ENCODE measurements at places on chromosomes 11 and 22.
A peak's percentile ranks its signal among the peaks of the same experiment; 100 is the strongest.

- H3K27ac ChIP-seq, result no peak overlapping the region
- DNase-seq, result peak; percentile 51
- H3K36me3 ChIP-seq, result no peaks in the 10 kb centered on the region
- H3K4me1 ChIP-seq, result peaks cover 4% of the 10 kb centered on the region
Observed at GRCh38 chr11:19557720-19558140, 154.9 kb upstream of the NAV2 start.

DNA sequence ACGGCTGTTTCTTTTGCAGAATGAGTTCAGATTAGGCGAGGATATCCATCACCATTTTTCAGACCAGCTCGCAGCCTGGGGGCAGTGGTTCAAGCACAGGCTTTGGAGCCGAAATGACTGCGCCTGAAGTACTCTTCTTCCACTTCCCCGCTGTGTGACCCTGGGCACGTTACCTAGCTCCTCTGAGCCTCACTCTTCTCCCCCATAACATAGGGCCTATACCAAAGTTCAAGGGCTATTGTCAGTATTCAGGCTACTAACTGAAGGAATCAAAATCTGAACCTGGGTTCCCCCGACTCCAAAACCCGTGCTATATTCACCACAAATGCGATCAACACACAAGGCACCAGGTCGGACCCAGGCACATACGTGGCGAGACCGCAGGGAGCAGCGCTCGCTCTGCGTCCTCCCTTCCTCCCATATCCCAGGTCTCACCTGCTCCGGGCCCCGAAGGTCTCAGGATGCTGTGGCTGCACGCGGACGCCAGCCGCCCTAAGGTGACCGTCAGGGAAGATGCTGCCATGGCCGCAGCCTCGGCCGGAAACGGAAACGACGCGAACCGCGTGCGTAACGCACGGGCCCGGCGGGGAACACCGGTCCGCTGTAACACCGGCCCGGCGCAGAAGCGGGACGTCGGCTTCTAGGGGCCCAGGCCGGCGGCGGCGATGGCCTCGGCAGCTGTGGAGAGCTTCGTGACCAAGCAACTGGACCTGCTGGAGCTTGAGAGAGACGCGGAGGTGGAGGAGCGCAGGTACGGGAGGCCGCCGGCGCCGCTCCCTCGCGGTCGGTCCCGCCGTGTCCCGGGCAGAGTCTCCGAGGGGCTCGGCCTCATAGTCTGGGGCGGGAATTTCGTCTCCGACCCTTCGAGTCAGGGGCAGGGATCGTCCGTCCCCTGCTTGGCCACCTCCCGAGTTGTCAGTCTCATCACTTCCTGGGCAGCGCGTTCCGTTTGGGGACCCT, at the start of the genes IGHMBP2 and MRPL21:
Gene IGHMBP2, plus strand, starts transcription at position 604 of the 960 bp plus-strand sequence. Its CDS starts 62 bp downstream, at position 666.
Gene MRPL21, minus strand, starts transcription at position 545 of the 960 bp plus-strand sequence. Its CDS starts 22 bp downstream, at position 523.
- peaks cover 39% of the 10 kb centered on the region for H3K36me3 ChIP-seq
- no peaks in the 10 kb centered on the region for H3K27me3 ChIP-seq

DNA sequence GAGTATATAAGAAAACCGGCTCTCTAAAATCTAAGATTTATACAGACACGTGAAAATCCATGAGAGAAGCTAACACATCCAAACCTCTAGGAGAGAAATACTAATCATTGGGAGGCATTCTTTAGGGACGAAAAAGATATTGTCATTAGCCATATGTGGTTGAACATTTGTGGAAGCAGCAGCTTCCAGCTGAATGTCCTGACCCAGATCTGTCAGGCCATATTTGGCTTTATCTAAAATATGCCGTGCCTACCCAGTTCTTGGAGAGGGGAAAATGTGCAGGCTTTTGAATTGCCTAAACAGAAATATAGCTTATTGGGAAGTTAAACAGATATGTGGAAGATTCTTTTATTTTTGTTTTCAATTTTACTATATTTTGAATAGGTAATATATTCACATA, 6.4 kb downstream of the CCDC89 start:
- no peak overlapping the region for H3K27ac ChIP-seq
- H3K27me3 ChIP-seq, result no peaks in the 10 kb centered on the region
- H3K4me1 ChIP-seq, result peaks cover 7% of the 10 kb centered on the region
- DNase-seq, result no peak
- no peak overlapping the region for H3K4me3 ChIP-seq

DNA sequence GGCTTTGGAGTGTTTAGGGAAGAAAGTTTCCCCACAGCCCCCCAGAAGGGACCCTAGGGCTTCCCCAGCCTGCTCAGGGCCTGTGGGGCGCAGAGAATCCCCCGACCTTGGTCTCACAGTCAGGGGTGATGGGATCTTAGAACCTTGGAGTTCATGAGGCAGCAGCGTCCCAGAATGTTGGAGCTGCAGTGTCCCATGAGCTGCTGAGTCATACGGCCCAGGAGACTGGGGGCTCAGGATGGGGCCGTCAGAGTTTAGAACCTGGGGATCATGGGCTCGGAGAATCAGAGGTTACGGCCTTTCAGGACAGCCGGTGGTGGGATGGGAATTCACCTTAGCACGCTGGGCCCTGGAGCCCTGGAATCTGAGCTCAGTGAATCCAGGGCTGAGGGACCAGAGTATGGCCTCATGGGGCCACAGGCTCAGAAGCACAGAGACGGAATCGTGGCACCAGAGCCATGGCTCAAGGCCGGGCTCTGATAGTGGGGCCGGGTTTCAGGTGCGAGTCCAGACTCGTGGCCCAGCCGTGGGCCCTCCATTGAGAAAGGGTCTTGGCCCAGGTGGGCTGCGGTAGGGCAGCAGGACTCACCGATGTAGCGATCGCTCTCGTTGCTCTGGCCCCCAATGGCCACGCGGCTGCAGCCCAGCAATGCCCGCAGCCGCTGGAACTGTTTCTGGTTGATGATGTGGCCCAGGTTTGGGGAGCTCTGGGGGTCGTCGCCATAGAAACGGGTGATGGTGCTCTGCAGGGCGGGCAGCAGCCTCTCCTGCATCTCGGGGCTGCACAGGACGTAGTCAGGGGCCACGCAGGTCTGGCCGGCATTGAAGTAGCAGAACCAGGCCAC, 9.5 kb downstream of the ALDH3B2 start:
- DNase-seq, result no peak
- H3K36me3 ChIP-seq, result no peaks in the 10 kb centered on the region
- H3K4me1 ChIP-seq, result no peaks in the 10 kb centered on the region
- H3K27me3 ChIP-seq, result peaks cover 14% of the 10 kb centered on the region
- H3K4me3 ChIP-seq, result no peak overlapping the region

GRCh38 chr11:83827940-83828554, 541.9 kb upstream of the CCDC90B start:
- no peaks in the 10 kb centered on the region for H3K36me3 ChIP-seq
- peaks cover 11% of the 10 kb centered on the region for H3K27me3 ChIP-seq
- no peak overlapping the region for H3K27ac ChIP-seq
- no peak overlapping the region for H3K4me3 ChIP-seq
- DNase-seq, result no peak

DNA sequence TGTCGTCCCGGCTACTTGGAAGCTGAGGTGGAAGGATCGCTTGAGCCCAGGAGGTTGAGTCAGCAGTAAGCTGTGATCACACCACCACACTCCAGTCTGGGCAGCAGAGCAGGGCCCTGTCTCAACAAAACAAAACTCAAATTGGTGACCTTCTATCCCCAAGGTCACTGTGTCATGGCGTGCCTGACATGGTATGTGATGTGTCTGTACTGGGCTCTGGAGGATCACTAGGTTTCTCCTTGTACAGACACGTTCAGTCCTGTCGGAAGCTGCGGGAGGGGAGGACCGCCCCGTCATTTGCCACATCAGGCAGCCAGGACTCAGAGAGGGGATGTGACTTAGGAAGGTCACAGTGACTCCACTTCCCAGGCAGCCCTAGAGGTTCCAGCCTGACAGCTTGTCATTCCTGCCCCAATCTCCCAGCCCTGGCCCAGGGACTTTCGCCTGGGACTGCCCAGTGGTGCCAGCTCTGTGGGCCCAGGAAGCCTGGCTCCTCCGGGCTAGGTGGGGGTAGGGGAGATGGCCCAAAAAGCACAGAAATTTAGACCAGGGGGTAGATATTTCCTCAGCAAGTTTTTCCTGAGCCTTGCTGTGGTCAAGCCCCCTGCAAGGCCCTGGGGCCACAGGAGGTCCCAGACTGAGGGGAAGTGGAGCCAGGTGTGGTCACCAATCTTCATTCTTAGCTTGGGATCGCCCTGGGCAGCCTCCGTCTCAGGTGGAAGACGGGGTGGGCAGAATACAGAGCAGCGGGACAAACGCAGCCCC, 53.2 kb downstream of the TRIOBP start:
- H3K4me1 ChIP-seq, result peaks cover 19% of the 10 kb centered on the region

GRCh38 chr11:116865696-116866095, 28.3 kb upstream of the APOA1 start:
- H3K36me3 ChIP-seq, result peaks cover 68% of the 10 kb centered on the region
- no peak for DNase-seq
- no peaks in the 10 kb centered on the region for H3K27me3 ChIP-seq
- H3K4me1 ChIP-seq, result peaks cover 9% of the 10 kb centered on the region

DNA sequence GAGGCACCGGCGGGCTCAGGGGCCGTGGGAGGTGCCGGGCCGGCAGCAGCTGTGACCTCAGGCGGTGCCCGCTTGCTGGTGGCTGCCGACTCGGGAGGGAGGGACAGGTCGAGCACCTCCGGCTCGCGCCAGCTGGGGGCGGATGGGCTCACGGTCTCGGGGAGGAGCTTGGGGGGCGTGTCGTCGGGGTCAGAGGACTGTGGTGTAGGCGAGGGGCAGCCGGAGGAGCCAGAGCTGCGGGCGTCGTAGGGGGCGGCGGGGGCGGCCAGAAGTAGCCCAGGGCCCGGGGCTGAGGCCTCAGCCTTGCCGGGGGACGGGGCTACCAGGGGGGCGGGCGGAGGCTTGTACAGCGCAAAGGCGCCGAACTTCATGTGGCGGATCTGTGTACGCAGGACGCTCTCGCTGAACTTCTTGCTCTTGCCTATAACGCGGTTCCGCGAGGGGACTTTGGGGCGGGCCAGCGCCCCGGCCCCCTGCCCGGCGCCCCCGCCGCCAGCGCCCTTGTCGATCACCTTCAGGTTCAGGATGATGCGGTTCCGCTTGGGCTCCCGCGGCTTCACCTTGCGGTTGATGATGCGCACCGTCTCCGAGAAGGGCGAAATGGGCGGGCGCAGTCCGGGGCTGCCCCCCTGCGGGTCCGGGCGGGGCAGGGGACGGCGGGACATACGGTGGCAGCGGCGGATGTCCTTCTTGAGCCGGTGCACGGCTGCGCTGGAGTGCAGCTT, 5.5 kb downstream of the CBX6 start:
- H3K27me3 ChIP-seq, result no peaks in the 10 kb centered on the region
- H3K4me1 ChIP-seq, result peaks cover 42% of the 10 kb centered on the region
- H3K27ac ChIP-seq, result no peak overlapping the region

DNA sequence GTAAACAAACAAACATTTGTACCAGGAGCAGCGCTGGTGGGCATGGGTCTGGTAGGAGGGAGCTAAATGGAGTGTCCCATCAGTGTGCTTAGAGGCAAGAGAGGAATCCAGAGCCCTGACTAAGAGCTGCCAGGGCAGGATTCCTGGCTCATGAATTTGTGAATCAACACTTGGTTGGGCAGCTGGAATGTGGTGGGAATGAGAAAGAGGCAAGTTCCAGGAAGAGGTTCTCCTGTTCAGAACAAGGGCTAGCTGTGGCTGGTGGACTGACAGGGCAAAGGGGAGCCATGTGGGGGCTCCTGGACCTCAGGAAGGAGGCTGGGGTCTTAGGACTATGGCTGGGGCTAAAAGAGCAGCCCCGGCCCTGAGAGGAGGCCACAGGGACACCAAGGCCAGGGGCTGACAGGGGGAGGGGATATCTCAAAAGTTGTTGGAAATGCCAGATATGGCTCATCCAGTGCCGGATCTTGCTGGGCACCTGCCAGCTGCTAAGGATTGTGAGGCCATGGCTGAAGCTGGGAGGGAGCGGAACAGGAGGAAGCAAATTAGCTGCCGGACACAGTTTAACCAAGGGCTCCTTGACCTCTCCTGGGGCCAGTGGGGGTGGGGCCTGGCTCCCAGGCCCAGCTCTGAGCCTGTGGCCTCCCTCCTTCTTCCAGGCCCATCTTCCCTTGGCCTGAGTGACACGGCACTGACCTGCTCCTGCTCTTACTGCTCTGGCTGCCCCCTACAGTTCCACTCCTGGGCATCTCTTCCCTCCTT, 14.6 kb upstream of the P2RY6 start:
- H3K36me3 ChIP-seq, result no peaks in the 10 kb centered on the region
- no peak for DNase-seq
- no peak overlapping the region for H3K27ac ChIP-seq
- H3K4me1 ChIP-seq, result no peaks in the 10 kb centered on the region
- no peak overlapping the region for H3K4me3 ChIP-seq

DNA sequence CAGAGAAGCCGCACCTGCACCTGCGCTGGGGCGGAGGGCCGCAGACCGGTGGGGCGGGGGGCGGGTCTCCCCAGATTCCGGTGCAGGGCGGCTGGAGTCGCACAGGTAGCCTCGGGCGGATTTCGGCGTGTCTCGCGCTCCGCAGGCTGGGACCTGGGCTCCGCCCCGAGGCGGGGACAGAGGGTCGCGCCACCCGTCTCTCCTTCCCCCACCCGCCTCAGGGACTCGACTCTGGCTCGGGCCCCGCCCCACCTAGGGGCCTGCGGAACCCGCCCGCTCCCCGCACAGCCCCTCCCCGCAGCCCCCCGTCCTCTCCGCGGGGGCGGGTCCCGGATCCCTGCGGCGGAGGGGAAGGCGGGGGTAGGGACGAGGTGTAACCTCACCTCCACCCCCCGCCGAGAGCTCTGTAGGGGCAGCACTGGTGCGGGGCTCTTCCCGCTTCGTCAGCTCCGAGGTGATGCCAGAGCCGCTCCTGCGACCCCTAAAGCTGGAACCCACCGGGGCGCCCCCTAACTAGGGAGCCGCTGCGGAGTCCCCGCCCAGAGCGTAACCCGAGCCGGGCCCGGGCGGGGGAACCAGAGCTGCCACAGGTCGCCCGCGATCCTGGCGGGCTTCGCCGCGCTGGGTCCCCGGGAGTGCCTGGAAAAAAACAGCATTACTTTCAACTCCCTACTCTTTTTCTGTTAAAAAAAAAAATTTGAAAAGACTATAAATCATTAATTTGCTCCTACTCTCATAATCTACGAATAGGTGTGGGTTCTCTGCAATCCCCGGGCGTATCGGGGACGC, at the start of gene SLC29A2:
Gene SLC29A2, minus strand, starts transcription at position 134 of the 789 bp plus-strand sequence. CDS start 169 bp downstream, outside the sequence.
- peak within 1 kb of the TSS; percentile 87 for H3K4me3 ChIP-seq
- H3K4me1 ChIP-seq, result no peaks in the 10 kb centered on the region
- no peaks in the 10 kb centered on the region for H3K27me3 ChIP-seq

DNA sequence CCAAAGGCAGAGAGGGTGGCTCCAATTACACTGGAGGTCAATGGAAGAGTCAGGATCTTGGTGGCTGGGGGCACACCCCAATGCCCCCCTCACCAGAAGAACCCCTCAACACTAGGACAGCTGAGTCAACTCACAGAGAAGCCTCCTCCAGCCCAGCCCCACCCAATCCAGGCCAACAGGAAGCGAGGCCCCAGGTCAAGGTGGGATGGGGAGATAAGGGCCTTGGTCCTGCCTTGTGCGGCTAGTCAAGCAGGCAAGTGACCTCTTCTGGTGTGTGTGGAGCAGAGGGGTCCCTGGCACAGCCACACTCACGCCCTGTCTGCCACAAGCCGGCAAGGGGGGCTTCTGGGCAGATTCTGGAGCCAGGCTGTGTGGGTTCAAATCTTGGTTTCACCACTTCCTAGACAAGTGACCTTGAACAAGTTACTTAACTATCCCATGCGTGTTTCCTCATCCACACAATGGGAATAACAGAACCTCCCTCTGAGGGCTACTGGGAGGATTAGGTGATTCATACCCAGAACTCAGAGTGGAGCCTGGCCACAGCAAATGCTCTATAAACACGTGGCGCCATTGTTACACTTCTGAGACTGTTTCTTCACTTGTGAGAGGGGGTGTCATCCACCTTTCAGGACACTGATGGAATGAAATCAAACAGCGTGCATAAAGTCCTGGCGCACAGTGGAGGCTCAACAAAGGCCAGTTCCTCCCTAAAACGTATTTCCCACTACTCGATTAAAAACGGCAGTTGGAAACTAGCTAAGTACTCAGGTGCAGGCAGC, 3.2 kb downstream of the TTLL12 start:
- peaks cover 18% of the 10 kb centered on the region for H3K36me3 ChIP-seq
- no peak overlapping the region for H3K27ac ChIP-seq
- no peak for DNase-seq
- peak overlapping the region; percentile 2 for H3K4me3 ChIP-seq
